ENCODE measurements at places on chromosomes 4 and X.

DNA sequence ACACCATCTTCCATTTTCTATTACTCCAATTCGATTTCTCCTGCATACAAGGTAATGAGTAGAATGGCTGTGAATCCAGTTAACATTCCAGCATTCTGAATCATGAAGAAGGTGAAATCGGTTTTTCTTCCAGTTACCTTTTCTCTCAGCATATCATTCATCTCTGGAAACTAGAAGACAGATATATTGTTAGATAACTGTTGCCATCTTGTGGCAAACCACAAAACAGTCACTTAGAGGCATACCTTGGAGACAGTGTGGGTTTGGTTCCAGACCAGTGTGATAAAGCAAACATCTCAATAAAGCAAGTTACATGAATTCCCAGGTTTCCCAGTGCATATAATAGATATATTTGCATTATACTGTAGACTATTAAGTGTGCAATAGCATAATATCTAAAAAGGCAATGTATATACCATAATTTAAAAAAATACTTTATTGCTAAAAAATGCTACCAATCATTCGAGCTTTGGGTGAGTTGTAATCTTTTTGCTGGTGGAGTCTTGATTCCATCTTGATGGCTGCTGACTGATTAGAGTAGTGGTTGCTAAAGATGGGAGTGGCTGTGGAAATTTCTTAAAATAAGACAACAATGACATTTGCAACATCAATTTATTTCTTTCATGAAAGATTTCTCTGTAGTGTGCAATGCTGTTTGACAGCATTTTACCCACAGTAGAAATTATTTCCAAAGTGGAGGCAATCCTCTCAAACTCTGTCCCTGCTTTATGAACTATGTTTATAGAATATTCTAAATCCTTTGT is 82.1 kb downstream of the SLC39A8 start:
- DNase-seq = no peak

DNA sequence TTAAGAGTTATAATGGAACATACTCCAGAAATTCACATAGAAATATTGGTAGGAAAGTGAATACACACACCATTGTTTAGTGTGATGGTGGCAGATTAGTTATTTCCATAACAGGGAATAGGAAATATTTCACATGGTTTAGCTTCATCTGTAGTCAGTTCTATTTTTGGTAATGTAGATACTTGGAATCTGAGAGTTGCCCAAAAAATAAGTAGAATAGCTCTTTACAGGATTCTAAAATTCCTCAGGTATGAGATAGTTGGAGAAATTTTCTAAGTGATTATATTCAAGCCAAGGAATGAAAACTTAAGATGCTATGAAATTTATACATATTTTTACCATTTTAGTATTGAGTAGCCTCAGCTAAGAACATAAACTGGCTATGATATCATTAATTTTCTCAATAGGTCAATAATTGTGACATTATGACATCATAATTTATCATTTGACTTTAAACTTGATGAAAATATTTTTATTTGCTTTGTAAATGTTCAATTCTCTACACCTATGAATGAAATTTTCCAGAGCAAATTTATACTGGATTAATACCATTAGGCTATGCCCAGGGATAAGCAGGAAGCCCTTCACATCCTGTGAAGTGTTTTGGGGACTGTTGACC is 35.8 kb downstream of the CPEB2 start:
- no peak for DNase-seq

DNA sequence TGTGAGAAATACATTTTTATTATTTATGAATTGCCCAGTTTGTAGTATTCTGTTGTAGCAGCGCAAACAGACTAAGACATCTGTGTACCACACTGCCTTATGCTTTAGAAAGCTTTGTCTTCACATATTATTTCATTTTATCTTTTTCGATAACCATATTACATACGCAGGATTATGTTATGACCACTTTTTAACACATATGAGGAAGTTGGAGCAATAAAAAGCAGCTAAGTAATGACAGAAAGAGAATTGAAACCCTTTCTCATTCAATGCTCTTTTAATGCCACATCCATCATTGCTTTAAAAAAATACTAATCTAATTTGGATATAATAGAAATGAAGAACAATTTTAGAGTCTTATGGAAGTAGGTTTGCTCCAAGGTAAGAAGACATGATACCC is 99.7 kb downstream of the CT47B1 start:
- no peak for DNase-seq

DNA sequence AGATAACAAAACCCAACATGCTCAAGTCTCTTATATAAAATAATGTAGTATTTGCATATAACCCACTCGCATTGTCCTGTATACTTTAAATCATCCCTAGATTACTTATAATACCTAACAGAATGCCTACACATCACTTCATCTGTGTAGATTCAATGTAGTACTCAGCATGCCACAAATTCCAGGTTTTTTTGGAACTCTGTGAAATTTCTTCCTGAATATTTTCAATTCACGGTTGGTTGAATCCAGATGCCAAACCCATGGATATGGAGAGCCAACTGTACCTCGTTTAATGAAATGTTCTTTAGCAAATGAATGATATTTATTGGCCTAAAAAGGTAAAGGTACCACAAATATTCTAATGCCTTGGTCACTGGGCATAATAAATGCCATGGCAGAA is 24.8 kb downstream of the CCNI start:
- DNase-seq = no peak

Measured in activated CD8-positive, alpha-beta memory T cell treated with anti-CD3 and anti-CD28 coated beads, Interleukin-2, amount 50 U/mL, for 48 hours (primary cell).